Dermis blood vessel endothelial cell (primary cell): ENCODE measurements at places on chromosomes 1 and 21. TPM values are rescaled to one million over a fixed set of nuclear protein-coding genes. Genes with fewer than 3 reads are reported as not detected.

- DNase-seq: no peak
Measured at GRCh38 chr1:204859861-204860267, 10.8 kb upstream of the NFASC start.

DNA sequence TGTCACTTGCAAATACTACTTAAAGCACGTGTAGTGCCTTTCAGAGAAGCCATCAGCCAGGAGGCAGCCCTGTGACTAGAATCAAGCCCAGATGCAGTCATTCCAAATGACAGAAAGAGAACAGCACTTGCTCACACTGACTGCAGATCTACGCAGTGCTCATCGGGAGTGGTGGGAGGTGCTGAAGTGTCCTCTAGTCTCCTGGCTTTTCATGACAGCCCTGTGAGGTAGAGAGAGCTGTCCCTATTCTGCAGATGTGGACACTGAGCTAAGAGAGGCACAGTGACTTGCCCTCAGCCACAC, 62.3 kb upstream of the EDN2 start:
- DNase-seq: no peak

GRCh38 chr1:203673550-203674411, 47.1 kb downstream of the ATP2B4 start:
- peak; percentile 98 for DNase-seq

- DNase-seq: peak; percentile 35
Measured at GRCh38 chr1:201006450-201006849, 17.1 kb downstream of the KIF21B start.

DNA sequence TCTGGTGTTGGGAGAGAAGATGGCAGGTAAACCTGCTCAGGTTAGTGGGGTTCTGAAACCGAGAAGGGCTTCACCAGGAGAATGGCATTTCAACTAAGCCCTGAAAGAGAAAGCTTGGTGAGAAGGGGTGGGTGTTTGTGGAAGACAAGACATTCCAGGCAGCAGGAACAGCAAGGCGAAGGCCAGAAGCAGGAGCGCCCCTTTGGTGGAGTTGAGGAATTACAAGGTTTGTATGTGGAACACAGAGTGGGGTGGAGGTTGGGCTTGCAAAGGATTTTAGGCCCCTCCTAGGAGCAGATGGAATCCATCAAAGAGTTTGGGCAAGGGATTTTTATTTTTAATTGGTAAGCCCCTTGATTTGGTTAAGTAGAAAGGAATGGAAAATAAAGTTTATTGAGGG, 24.8 kb upstream of the ELOA start:
- DNase-seq: peak; percentile 49

DNA sequence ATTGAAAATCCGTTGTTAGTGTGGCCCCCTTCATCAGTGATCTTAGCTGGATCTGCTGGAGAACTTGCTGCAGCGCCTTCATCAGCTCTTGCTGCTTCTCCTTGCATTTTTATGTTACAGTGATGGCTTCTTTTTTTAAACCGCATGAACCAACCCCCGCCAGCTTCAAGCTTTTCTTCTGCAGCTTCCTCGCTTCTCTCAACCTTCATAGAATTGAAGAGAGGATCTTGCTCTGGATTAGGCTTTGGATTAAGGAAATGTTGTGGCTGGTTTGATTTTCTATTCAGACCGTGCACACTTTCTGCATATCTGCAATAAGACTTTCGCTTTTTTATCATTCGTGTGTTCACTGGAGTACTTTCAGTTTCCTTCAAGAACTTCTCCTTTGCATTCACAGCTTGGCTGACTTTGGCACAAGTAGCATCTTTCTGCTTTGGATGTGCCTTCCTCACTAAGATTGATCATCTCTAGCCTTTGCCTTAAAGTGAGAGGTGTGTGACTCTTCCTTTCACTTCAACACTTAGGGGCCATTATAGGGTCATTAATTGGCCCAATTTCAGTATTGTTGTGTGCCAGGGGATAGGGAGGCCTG, 13.1 kb downstream of the RNF187 start:
- DNase-seq: no peak

DNA sequence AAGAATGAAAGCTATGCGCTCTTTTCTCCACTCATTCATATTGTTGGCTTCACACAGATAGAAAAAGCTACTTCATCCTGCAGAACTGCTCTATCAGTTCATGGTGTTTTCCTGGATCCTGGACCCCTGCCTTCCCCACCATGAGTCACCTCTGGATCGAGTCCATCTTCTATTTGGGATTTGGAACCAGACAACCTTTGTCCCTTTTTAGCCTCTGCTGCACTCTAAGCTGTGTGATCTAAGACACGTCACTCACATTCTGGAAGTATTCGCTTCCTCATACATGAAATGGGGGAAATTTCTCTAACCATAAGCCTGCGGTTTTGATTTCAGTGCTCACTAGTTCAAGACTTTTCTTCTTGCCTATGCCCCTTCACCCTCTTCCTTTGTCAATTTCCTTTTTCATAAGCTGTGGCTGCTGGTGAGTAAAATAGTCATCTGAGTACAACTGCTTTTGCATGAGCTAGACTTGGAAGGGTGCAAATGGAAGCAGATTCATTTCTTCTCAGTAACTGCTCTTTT, 14.1 kb upstream of the DEGS1 start:
- DNase-seq: peak; percentile 83

DNA sequence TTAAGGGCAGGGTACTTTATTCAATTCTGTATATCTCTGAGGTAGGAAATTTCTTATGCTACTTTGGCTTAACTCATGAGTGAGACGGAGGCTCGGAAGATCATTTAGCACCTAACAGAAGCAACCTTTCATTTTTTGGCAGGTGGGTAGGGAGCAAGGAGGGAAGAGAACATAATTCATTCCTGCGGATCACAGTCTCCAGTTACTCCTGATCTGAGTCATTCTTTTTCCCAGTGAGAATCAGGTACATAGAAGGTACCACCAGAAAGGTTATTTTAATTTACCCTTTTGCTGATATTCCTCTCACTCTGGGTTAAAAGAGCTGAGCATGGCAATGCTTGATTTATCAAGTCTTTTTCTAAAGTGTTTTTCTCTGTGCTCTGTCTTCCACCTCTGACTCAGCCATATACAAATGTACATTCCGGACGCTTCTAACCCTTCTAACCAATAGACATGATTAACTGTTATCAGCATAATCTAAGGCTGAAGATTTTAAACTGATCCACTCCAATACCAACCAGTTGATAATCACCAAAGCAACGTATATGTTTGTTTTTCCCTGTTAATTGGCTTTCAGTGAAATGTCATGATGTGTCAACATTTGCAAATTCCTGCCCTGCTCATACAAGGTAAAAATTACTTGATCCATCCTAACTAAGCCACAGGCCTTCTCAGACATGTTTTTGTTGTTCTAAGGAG, 271.7 kb downstream of the DUSP10 start:
- no peak for DNase-seq

- DNase-seq: no peak
Measured at GRCh38 chr1:171841931-171842761, 848 bp downstream of the DNM3 start.

- no peak for DNase-seq
Measured at GRCh38 chr1:19427087-19427781, 58.1 kb downstream of the CAPZB start.

DNA sequence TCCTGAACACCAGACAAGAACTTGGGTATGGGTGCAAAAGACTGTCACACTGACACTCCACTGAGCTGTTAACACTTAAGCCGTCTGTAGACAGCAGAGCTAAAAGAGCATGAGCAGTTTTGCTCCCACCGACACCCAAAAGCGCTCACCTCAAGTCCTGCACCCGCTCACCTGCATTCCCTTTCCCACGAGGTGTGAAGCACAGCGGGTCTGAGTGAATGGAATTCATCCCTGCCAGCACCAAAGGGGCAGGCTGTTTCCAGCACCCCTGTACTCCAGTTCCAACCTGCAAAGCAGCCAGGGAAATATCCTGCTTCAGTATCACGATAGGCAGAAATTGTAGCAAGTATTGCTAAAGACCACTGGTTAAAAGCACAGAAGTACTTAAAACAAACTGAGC, 28.8 kb downstream of the KRTAP21-3 start:
- no peak for DNase-seq

INTS11 gene
- 52.8 and 77.5 TPM in 2 replicates for total RNA-seq

CFH gene
- total RNA-seq: 56.6 and 74.4 TPM in 2 replicates

PLA2G2A gene
- not detected in 2 replicates for total RNA-seq

HPCA gene
- total RNA-seq: 0.05 TPM in 1 of 2 replicates, not detected in the other
